ENCODE measurements at places on chromosomes 4 and X.

DNA sequence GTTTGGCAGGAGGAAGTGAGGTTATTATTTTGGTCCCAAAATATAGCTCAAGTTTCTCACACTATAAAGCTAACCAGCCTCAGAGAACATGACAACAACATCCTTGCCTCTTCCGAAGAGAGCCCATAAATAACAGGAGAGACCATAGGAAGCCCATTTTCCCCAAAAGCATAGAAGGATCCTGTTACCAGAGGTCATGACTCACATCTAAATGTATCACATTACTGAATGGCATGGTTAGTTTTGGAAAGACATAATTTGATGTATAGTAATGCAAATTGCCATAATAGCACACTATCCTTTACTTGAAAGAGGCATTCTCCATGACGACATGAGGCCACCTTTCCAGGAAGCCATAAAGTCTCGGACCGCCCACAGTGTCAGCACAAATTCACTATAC, 238.8 kb upstream of the GRIA3 start:
- DNase-seq = no peak

DNA sequence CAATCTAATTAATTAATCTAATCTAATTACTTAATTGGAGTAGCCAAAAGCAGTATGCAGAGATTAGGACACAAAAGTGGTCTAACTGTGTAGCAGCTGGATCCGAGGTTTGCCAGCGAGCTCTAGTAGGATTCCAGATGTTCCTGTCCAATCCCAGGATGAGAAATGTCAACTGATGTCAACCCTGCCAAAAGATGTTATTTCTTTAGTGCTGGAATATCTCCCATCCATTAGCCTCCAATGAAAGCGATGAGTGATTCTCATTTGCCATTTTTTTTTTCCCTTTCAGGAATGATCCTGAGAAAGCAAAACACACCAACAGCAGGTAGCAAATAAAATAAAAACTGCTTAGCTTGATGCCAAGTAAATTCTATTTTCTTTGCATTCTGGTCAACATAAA, 372.9 kb downstream of the STIM2 start:
- no peak for DNase-seq

DNA sequence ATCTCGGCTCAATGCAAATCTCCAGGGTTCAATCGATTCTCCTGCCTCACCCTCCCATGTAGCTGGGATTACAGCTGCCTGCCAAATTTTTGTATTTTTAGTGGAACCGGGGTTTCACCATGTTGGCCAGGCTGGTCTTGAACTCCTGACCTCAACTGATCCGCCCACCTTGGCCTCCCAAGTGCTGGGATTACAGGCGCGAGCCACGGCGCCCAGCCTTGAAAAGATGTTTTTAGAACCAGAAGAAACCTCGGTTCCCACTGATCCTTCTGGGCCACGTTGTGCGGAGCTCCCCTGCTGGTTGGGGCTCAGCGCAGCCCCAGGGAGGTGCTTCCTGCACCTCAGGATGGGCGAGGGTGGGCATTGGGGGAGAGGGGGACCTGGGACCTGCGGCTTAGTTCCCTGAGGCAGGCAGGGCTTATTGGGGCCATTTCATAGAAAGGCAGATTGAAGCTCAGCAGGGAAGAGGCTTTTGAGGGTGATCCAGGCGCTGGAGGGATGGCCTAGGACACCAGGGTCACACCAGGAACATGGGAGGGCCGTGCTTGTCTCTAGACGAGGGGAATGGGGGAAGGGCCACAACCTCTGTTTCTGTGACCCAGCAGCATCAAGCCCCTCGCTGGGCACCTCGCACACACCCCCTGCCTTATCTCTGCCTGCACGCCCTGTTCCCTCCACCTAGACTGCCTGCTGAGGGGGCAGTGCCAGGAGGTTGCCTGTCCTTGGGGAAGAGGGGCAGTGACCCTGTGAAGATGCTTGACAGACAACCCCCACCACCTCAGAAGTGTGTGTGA, 6.3 kb upstream of the ADD1 start:
- DNase-seq = no peak

GRCh38 chrX:14529290-14529989, at the start of gene GLRA2:
Gene GLRA2 (plus strand): TSS chrX:14529536. CDS start chrX:14530058, 522 bp downstream.
- DNase-seq = no peak

All from stimulated activated CD8-positive, alpha-beta memory T cell treated with anti-CD3 and anti-CD28 coated beads, Interleukin-2, amount 100 ng/mL, for 1 hour (primary cell).